Activated CD8-positive, alpha-beta memory T cell treated with anti-CD3 and anti-CD28 coated beads for 4 hours (primary cell): ENCODE measurements at places on chromosomes 3 and 15.

DNA sequence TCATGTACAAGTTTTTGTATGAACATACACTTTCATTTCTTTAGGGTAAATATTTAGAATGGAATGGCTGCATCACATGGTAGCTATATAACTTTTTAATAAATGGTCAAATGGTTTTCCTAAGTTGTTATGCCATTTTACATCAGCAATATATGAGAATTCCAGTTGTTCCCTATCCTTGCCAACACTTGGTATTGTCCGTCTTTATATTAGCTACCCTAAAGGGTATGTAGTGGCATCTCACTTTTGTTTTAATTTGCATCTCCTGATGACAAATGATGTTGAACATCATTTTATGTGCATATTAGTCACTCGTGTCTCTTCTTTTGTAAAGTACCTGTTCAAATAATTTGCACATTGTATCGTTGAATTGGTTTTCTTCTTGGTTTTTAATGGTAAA is 2.5 kb upstream of the MUC13 start:
- DNase-seq, result no peak

GRCh38 chr15:51262463-51262862 is 75.9 kb downstream of the CYP19A1 start:
- no peak for DNase-seq

GRCh38 chr3:117540597-117540996 is 831.0 kb downstream of the TUSC7 start:
- DNase-seq, result no peak

- DNase-seq, result no peak
Measured at GRCh38 chr3:147418371-147418781, 9.2 kb downstream of the ZIC1 start.

DNA sequence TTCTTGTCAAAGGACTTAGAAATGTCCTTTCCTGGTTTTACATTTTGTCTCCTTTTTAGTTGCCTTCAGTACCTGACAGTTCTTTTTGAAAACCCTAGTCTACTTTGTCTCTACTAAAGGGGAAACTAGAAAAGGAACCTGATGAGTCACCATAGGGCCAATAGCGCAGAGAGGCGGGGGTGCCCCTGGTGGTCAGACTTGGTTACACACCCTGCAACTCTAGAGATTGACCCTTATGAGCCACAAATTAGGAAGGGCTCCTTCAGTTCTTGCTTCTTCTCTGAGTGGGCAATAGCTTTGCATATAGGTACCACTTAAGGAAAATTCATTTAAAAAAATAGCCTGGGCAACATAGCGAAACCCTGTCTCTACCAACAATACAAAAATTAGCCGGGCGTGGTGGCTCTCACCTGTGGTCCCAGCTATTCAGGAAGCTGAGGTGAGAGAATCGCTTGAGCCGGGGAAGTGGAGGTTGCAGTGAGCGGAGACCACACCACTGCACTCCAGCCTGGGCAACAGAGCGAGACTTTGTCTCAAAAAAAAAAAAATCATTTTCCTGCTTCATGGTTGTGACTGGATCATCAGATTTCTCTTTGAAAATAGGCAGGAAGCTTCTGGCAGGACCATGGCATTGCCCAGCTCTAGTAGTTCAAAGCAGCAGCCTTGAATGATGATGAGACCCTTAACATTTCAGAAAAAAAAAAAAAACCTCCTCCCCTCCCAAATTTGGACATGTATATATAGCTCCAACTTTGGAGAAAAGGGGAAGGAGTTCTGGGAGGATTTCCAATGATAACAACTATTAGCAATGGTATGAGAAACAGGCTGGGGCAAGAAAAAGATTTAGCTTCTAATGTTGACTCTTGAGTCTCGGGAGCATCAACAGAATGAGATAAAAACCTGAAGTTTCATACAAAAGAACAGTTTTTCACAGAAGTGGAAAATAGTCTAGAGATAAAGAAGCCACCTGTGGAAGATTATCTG is 45.2 kb upstream of the RASA2 start:
- DNase-seq, result peak; percentile 64

GRCh38 chr3:101466465-101467309 is 46.3 kb downstream of the SENP7 start:
- DNase-seq, result peak; percentile 19

DNA sequence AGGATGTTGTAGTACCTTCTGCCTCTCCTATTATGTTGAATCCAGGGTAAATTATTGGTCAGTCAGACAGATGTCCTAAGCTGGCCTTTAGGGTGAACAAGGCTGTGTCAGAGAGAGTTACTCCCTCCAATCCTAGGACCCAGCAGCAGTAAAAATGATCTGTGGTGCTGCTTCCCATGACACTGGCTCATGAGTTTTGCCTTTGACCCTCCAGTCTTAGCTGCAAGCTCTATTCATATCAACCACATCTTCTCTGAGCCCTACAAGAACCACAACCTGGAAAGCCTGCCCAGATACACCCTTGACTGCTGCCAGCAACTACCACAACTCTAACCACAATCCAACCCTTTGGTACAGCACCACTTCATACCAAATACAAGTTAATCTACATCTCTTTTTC is 27.2 kb upstream of the PHLDB2 start:
- no peak for DNase-seq

- DNase-seq, result no peak
Measured at GRCh38 chr3:172144601-172145000, 105.2 kb downstream of the FNDC3B start.

GRCh38 chr3:187954873-187955586 is 198.9 kb upstream of the LPP start:
- DNase-seq, result no peak

GRCh38 chr3:76131396-76132153 is 346.2 kb upstream of the ZNF717 start:
- DNase-seq, result no peak

DNA sequence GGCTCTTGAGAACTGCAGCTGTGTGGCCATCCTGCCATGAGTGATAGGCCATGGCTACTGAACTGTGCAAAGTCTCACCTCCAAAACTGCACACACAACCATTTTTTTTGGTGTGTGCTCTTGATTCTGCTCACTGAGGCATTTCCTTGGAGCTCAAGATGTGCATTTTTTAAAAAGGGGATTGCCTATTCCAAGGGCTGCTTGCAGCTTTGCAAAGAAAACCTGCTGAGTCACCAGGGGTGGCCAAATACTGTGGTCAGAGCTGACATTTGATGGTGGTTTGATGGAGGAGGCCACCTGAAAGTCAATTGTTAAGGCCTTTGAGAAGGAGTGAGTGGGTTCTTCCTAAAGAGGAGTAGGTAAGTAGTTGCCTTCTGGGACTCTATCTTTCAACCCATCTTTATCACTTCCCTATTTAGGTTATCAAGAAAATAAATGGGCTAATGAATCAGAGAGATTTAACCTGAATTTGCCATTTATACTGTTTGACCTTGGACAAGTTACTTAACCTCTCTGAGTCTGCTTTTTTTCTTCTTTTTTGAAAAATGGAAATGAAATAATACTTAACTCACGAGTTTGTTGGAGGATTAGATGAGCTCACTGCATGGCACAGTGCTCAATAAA is 87.9 kb downstream of the CHST2 start:
- DNase-seq, result no peak

DNA sequence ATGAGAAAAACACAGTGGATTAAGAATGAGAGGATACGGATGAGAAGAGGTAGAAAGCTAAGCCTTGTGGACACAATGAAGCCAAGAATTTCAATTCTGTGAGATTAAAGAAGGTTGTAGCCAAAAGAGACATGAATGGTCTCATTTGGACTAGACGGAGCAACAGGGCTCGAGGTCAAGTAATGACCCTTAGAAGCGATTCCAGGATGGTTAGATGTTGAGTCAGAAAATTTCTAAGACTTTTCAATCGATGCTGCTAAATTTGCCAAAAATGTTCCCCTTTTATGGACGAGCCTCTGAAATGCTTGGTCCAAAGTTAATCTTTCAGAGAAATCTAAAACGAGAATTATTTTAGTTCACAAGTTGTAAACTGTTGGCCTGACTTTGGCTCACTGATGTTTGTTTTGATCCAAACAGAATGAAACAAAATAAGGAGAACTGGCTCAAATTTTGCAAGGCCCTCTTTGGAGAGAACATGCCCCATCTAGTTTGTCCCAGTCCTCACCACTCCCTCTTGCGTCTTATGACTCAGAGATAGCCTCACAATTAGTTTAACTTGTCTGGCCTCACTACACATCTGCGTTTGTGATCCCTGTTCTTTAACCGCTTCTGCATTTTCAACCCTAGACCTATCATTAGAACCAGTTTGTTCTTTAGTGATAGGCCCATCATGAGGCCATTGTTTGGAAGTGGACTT is 235.5 kb downstream of the PDZRN3 start:
- no peak for DNase-seq

DNA sequence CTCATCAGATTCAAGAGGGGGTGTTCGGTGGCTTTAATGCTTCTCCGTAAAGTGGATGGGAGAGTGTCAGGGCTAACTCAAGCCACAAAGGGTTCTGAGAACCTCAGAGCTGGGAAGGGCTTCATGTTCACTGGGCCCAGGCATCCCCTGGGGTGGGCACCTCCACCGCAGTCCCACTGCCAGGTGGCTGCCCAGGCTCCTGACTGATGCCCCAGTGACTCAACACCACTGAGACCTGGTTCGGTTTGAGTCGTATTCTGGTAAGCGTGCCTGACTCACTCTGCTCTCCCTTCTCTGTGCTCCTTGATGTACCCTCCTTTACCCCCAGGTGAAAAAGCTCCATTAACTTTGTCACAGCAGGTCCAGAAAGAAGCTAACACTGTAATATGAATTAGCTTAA is 304.6 kb downstream of the RPLP1 start:
- DNase-seq, result peak; percentile 47

DNA sequence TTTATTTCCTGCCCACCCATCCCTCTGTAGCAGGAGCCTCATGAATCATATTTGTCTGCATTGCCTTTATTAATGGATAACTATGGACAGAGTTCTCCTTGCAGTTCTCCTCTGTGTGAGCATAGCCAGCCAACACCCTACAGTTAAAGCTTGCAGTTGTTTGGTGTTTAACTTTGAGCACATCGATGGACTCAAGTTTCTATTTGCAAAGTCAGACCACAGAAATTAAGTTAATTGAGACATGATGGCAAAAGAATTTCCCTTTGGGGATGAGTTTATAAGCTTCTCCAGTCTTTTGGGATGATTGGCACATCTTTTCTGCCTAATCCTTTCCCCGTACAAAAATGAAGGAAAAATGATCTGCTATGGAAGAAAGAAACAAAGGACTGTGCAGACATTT is 398.9 kb upstream of the THBS1 start:
- DNase-seq, result no peak

DNA sequence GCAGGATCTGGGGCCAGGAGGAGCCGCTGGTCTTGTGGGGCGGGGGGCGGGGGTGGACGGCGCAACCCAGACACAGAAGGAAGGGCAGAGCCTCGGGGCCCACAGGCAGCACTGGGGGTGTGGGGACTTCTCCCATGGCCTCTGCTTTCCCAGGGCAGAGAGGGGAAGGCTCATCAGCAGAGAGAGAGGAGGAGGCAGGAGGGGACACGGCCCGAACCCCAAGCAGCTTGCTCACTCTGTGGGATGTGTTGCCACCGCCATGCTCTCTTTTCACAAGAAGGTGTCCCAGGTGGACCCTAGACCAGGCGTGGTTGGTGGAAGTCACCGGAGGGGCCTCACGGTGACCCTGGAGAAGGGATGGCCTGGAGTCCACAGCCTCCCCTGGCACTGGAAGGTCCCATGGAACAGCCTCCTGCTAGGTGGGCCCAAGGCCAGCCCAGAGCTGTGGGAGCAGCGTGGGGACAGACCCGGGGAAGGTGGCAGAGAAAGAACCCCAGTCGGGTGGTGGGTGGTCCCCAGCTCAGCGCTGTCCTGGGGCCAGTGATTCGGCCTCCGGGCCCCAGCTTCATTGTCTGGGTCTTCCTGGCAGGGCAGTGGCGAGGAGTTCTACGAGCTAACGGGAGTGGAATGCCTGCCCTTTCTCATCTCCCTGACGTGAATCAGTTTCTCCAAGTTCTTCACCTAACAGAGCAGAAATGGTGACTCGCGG is 46.8 kb upstream of the PCSK6 start:
- no peak for DNase-seq

- DNase-seq, result no peak
Measured at GRCh38 chr3:44237665-44238064, 4.0 kb upstream of the TOPAZ1 start.

GRCh38 chr3:98722389-98722788 is 40.8 kb upstream of the ST3GAL6 start:
- no peak for DNase-seq

GRCh38 chr3:27360113-27361078 is 8.8 kb downstream of the NEK10 start:
- no peak for DNase-seq

- DNase-seq, result no peak
Measured at GRCh38 chr15:29820394-29821154, 1.7 kb downstream of the TJP1 start.

DNA sequence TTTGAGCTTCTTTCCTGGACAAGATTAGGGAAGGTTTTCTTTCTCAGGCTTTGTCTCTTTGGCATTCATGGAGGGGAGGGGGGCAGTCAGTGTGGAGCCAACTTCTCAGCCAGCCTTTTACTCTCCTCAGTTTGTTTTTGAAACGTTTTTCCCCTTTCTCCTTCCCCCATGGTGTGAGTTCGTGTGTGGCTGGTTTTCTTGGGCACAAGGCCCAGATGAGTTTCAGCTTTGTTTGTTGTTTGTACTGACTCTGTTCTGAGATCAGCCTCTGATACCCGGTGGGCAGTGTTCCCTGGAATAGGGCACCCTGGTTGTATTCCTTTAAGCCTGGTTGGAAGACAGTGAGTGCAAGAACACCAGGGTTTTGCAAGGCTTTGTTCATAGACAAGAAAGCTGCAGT is 168.2 kb upstream of the RARB start:
- no peak for DNase-seq
